Stimulated activated naive B cell treated with anti-CD40 and anti-IgM and Interleukin-4, amounts not matched to agents 10 μg/mL and 1 μg/mL and 100 μg/mL, for 72 hours (primary cell): ENCODE measurements at places on chromosomes 2 and 18.

- no peak for DNase-seq
Observed at GRCh38 chr2:83224591-83225200, 1234.4 kb downstream of the SUCLG1 start.

GRCh38 chr2:71206271-71206670 is 20.6 kb downstream of the PAIP2B start:
- no peak for DNase-seq

DNA sequence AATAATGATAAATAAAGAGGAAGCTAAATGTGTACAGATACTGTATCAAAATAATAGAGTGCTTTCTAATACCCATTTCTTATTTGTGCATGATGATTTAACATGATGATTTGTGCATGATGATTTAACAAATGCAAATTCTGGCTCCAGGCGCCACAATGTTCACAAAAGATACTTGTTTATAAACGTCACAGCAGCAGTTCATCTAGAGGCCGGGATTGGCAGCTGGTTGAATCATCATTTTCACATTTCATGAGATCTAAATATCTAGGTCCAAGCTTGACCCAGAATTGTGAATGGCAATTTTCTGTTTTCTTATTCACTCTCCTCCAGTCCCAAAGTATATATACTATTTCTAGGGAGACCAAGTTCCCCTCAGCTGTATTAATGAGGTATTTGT is 322.0 kb downstream of the SUCLG1 start:
- DNase-seq, result no peak

GRCh38 chr2:28178946-28179345 is 213.7 kb upstream of the FOSL2 start:
- DNase-seq, result no peak

DNA sequence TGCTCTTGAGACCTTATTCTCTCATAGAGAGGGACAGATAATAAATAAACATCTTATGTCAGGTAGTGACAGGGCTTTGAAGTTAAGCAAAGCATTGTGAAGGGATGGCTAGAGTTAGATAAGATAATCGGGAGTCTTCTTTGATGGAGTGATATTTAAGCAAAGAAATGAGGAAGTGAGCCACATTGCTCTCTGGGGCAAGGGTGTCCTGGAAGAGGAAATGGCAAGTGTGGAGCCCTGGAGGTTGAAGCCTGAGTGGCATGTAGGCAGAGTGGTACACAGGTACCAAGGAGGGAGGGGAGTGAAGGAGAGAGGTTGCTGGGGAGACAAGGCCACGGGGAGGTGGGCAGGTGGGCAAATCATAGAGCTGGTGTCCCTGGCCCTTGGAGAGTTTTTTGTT is 110.2 kb downstream of the CTAGE1 start:
- no peak for DNase-seq

DNA sequence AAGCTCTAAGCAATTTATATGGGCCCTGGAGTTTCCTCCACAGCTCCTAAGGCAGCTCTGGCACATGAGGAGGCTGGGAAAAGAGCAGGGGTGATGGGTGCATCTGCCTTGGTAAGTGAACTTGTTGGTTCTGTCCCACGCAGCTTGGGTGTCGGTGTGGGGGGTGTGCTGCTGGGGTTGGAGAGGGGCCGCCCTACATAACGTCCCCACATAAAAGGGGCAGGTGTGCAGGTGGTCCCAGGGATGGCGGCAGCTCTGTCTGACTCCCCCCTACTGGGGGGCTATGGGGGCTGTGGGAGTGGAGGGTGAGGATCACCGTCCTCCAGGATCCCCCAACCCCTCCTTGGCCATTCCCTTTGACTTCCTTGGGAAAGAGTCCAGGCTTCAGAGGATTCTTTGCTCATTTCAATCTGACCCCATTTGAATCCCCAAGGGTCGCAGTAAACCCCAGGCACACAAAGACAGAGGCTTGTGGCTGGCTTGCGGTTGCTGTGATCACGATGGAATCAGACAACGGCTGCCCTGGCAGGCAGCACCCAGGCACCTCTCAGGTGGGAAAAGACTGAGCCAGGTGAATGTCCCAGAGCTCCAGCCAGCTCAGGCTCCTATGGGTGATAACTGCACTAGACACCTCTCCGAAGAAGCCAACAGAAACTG is 34.5 kb upstream of the CD8A start:
- no peak for DNase-seq

- no peak for DNase-seq
Observed at GRCh38 chr2:43009448-43009847, 217.0 kb downstream of the ZFP36L2 start.

GRCh38 chr2:160332318-160332717 is 132.2 kb upstream of the ITGB6 start:
- DNase-seq, result no peak

DNA sequence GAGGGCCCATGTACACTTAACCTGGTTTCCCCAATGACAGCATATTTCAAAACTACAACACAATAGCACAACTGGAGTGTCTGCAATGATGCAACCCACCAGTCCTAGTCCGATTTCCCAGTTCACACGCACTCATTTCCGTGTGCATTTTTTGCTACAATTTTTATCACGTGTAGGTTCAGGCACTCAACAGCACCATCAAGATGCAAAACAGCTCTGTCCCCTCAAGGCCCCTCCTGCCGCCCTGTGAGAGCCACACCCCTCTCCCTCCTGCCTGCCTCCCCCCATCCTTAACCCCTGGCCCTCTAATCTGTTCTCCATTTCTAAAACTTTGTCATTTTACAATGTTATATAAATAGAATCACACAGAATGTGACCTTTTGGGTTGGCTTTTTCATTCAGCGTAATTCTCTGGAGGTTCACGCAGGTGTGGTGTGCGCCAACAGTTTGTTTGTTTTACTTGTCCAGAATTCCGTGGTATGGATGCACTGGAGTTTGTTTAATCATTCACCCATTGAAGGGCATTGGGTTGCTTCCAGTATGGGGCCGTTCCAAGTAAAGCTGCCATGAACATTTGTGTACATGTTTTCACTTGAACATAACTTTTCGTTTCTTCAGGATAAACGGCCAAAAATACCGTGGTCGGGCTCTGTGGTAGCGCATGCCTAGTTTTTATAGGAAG is 8.4 kb downstream of the KCNIP3 start:
- DNase-seq, result no peak

DNA sequence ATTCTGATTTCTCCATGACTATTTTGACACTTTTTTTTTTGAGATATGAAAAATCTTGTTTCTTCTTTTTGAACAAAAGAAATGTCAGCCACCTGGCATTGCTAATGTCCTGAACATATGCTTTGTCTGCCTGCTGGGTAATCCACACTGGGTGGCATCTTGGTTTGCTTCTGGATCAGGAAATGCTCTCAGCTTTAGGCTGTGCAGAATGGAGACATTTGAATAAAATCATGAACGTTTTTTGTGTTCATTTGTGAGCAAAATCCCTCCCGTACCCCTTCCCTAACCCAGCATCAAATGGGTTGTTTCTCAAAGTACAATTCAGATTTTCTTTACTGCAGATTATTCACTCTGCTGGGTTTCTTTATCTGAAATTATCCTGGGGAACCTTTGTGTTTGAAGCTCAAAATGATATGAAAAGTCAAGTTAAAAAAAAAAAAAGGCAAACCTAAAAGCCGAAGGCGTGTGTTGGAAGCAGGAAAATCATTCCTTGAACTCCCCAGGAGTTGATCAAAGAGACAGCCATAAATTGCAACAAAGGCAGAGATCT is 53.4 kb upstream of the KLF7 start:
- no peak for DNase-seq

- no peak for DNase-seq
Observed at GRCh38 chr18:79789091-79789891, 8.4 kb upstream of the KCNG2 start.

- no peak for DNase-seq
Observed at GRCh38 chr2:168252976-168253375, 5.6 kb upstream of the STK39 start.

DNA sequence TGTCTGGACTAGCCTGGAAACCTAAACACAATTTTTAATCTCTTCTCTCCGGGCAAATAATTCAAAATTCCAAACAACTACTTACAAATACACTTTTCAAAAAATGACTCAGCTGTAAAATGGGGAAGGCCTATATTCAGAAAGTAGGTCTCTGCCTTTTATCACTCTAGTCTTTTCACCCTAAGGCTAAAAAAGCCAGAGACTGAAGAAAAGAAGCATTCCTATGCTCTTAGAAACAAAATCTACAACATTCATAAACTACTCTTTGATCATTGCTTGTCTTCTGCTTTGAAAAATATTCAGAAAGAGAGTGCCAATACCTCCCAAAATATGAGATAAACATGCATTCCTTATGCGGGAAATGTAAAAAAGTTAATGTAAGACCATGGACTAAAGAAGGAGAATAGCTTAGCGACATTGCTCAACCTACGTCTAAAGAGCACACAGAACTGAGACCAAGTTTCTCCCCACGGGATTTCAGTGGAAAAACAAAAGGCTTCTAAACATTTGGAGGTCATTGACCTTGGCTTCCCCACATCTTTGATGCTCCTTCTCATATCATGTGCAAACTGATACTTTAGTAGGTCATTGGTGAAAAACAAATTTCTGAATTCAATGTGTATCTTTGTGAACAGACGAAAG is 74.4 kb upstream of the EPB41L3 start:
- no peak for DNase-seq

DNA sequence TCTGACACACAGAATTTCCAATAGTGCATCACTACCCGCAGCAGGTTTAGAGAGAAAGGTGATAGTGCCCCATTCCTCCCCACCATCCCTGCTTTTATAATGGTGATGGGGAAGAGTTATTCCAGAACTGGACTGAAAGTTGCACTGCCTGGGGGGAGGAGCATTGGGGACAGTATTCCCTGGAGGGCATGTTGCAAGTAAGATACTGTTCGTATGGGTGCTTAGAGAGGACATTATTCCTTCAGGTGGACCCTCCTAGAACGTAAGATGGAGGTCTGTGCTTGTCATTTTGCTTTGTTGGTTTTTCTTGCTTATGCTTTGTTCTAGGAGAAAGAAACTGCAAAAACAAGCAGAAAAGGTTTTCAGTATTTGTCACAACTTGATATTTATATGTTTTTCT is 23.7 kb downstream of the MRPS9 start:
- DNase-seq, result no peak

GRCh38 chr18:79533146-79533545 is 137.4 kb downstream of the NFATC1 start:
- no peak for DNase-seq

DNA sequence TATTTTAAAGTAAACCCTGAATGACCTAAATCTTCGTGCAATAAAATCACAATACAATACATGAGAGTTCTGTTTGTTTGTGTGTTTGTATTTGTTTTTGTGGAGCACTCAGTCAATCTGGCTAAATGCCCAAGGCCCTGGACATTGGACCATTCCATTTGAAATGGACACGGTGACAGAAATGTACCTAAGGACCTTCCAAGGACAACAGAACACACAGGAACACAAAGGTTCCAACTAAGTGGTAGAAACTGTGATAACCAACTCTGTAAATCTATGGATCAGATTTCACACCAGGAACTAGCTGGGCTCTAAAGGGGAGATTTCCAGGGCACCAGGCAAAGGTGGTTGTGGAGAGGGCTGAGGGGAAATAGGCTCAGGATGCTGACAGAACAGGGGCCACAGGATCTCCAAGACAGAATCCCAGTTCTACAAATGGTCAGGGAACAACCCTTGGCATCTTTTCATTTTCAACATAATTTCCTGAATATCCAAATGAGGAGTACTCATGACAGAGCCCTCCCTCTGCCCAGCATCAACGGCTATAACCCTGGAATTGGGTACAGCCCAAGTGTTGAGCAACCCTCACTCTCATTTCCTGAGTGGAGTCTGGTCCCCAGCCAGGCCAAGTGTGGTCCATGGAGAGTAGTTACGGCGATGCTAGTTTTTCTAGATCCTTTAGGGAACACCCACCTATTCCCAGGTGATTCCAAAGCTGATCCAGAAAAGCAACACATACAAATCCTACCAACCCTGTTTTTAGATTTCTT is 78.4 kb downstream of the NCKAP5 start:
- no peak for DNase-seq

- DNase-seq, result no peak
Observed at GRCh38 chr2:85394261-85394681, 15.9 kb downstream of the CAPG start.

DNA sequence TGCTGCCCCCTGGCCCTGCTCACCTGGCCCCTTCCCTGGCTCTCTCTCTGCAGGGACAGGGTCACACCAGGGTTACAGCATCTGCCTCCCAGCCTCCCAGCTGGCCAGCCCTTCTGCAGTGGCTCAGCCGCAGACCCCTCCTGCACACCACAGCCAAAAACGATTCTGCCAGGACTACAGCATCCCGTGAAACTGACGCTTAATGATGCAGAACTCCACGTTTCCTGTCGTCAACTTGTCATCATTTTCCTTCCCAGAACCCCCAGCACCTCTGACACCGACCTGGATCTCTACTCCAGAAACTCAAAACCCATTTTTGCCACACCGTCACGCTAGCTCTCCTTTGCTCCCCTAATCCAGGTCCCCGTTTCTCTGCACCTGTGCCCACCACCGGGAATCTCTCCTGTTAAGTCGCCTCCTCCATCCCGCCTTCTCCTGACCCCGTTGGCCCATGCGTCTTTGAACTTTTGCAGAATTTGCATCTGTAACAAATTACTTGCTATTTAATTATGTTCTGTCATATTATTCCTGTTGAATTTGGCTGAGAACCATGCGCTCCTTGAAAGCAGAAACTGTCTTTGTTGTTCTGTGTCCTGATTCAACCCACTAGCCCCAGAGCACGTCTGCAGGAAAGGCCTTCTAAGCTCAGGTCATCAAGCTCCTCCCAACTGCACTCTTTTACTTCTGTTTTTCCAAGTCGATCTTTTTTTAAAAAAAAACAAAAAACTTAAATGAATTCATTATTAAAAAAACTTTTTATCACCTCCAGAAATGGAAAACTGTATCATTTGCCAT is 173.2 kb upstream of the COPS8 start:
- no peak for DNase-seq

GRCh38 chr2:15764683-15765011 is 173.0 kb downstream of the DDX1 start:
- DNase-seq, result no peak

GRCh38 chr2:195651046-195651445 is 6.0 kb upstream of the SLC39A10 start:
- DNase-seq, result no peak

- no peak for DNase-seq
Observed at GRCh38 chr2:207722773-207723424, 11.5 kb downstream of the CCNYL1 start.

DNA sequence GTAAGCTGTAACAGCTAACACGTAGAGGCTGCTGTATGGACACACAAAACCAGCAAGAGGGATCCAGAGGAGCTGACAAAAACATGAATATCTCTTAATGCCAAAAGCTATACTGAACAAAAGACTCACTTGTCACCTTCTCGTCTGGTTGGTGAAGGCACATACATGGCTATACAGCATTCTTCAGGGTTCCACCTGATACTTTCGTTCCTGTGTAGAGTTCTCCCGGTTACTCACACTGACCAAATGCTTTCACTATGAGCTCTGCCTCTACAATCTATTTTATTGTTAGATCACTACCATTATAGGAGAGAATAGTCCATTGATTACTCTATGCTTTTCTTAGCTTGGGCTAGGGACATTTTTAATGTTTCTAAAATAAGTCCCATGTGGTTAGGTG is 193.1 kb downstream of the HNMT start:
- no peak for DNase-seq

DNA sequence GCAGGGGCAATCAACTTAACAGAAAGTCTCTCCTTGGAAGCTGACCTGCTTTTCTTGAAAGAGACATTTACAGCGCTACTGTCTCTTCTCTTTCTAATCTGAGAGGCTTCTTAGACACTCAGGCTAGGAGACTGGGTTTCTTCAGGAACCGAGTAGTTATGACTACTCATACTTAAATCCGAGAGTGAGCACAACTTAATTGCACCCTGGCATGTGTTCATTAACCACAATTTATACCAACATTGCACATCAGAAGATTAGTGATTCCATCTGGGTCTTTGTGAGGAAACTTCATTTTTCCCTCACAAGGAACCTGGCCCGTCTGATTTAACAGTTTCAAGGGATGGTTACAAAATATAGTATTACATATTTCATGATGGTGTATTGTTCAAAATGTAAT is 176.9 kb downstream of the UBE2E3 start:
- DNase-seq, result no peak
